ENCODE measurements at places on chromosomes 6 and 20.

DNA sequence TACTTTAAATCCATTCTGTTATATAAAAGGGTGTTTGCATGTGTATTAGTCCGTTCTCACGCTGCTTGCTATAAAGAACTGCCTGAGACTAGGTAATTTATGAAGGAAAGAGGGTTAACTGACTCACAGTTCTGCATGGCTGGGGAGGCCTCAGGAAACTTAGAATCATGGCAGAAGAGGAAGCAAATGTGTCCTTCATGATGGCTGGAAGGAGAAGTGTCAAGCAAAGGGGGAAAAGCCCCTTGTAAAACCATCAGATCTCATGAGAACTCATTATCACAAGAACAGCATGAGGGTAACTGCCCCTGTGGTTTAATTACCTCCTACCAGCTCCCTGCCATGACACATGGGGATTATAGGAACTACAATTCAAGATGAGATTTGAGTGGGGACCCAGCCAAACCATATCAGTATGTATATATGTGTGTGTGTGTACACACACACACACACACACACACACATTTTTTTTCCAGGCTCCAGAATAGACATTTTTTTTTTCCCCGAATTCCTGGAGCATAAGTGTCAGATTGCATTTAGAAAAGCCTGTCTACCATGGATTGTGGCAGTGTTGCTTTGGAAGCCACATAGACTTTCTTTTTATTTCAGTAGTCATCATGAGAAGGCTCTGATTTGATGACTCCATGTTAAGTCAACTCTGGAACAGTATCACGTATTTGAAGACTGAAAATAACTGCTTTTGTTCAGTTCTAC lies 31.5 kb downstream of the KDM1B start:
- no peak for DNase-seq

DNA sequence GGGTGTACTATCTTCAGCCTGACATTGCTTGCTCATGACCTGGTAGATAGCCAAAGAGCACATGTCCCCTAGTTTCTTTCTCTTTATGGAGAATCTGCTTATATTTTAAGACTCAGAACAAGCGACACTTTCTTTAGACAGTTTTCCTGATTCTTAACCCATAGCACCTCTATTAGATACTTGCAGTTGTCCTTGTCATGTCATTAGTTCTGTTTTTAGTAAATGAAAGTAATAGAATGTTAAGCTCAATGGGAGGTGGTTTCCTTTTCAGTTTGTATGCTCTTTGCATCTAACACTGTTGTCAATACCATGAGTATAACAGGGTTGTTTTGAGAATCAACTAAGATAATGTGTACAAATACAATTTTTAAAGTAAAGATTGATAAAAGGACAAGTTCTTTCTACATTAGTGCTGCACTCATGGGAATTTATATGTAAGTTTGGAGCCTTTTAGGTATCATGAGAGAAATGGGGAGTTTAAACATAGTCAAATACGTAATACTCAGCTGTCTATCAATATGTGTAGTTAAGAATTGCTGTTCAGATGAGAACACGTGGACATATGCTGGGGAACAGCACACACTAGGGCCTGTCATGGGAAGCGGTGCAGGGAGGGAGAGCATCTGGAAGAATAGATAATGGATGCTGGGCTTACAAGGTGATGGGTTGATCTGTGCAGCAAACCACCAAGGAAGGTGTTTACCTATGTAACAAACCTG lies 124.3 kb downstream of the GRM1 start:
- no peak for DNase-seq

GRCh38 chr6:64270083-64270482 lies 634.5 kb downstream of the PHF3 start:
- no peak for DNase-seq

DNA sequence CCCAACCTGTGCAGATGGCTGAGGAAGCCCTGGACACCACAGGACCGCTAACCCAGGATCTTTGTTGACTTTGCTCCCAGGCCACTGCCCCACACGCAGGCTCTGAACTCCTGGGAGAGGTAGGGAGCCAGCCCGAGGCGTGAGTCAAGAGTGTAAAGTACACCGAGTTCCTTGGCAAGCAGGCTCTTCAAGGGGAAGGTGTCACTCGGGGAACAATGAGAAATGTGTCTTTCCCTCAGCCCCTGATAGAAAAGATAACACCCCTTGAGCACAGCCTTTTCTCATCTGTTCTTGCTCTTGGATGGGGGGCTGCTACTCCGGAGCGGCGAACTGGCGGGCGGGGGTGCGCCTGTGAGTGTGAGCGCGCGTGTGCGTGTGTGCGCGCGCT lies 472 bp upstream of the EDN3 start:
- DNase-seq: no peak

GRCh38 chr20:24109537-24109936 lies 121.0 kb upstream of the GGTLC1 start:
- DNase-seq: no peak

GRCh38 chr6:12381587-12381986 lies 91.4 kb downstream of the EDN1 start:
- no peak for DNase-seq

DNA sequence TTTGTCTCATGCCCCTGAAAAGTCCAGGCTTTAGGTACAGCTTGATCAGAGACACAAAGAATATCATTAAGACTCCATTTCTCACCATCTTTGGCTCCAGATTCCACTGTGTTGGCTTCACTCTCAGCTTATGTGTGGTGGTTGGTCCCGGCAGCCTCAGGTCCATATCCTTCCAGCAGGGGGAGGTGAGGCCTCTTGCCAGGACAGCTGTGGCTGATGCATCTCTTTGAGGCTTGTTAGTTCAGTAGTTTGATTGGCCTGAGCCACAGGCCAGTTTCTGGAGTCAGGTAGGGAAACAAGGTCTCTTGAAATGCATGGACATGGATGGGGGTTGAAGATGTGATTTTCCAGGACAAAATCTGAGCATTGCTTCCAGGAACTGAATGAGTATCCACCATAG lies 62.4 kb downstream of the JAG1 start:
- no peak for DNase-seq

- DNase-seq: no peak
These were observed 969.9 kb upstream of the EPHA7 start for GRCh38 chr6:94389218-94389617.

GRCh38 chr20:973785-974194 lies 28.3 kb downstream of the RSPO4 start:
- DNase-seq: no peak

GRCh38 chr20:25355011-25355595 lies 35.5 kb downstream of the ABHD12 start:
- no peak for DNase-seq

GRCh38 chr20:4813863-4814695 lies 92.4 kb downstream of the PRND start:
- DNase-seq: no peak

GRCh38 chr6:29749308-29749662 lies 26.1 kb downstream of the HLA-F start:
- DNase-seq: no peak

GRCh38 chr6:41577356-41578216 lies 31.4 kb downstream of the FOXP4 start:
- no peak for DNase-seq

- DNase-seq: no peak
These were observed 123.0 kb downstream of the JARID2 start for GRCh38 chr6:15368873-15369272.

- no peak for DNase-seq
These were observed 75.9 kb upstream of the LOC128125822 start for GRCh38 chr6:63496361-63496804.

Measured in astrocyte of the cerebellum (primary cell).